ENCODE measurements at places on chromosomes 4 and X. TPM values are rescaled to one million over a fixed set of nuclear protein-coding genes. Genes with fewer than 3 reads are reported as not detected.

Gene TBC1D8B
- total RNA-seq = 8.9 TPM

Gene MAGEA10
- total RNA-seq = not detected

Gene NR3C2
- total RNA-seq = 0.26 TPM

Gene BEND4
- 0.03 TPM for total RNA-seq
